ENCODE measurements at places on chromosomes 11 and 22.

GRCh38 chr11:85277693-85278092 is 349.5 kb downstream of the DLG2 start:
- DNase-seq = no peak

GRCh38 chr22:28441720-28442263 is 237.8 kb downstream of the TTC28 start:
- DNase-seq = no peak

- DNase-seq = no peak
Observed at GRCh38 chr11:65317025-65317786, 2.5 kb downstream of the CDC42EP2 start.

GRCh38 chr22:30866811-30867271 is 101.7 kb downstream of the MORC2 start:
- no peak for DNase-seq

DNA sequence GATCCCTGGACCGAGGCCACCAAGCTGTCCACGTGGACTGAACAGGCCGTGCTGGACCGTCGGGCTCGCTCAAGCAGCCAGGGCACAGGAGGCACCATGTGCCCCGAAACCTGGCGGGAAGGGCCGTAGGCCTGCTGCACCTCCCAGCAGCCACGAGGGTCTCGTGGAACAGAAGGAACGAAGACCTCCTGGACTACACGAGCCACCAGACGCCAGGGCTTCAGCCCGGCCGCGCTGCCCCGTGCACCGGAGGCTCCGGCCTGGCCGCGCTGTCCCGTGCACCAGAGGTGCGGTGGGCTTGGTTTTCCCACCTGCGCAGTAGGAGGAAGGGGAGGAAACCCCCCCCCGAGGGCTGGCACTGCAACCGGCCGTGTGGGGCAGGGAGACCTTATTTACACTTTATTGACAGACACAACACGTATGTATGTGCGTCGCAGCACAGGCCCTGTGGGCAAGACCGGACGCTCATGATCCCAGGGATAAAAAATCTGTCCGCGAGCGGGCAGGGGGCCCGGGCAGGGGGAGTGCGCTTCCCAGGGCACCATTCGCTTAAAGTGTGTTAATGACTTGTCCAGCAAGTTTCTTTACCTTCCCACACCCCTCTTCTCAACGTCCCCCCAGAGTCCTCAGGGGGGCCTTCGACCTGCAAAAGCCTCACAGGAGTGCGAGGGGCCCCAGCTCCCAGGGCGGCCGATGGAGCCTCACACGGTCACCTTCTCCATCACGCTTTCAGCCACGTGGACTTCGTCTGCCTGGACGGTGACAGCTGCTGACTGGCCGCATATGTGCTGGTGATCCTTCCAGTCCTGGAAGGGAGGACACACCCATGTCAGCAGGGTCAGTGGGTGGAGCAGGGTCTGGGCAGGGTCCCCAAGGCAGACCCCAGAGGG is 7.0 kb downstream of the DRD4 start:
- DNase-seq = no peak

DNA sequence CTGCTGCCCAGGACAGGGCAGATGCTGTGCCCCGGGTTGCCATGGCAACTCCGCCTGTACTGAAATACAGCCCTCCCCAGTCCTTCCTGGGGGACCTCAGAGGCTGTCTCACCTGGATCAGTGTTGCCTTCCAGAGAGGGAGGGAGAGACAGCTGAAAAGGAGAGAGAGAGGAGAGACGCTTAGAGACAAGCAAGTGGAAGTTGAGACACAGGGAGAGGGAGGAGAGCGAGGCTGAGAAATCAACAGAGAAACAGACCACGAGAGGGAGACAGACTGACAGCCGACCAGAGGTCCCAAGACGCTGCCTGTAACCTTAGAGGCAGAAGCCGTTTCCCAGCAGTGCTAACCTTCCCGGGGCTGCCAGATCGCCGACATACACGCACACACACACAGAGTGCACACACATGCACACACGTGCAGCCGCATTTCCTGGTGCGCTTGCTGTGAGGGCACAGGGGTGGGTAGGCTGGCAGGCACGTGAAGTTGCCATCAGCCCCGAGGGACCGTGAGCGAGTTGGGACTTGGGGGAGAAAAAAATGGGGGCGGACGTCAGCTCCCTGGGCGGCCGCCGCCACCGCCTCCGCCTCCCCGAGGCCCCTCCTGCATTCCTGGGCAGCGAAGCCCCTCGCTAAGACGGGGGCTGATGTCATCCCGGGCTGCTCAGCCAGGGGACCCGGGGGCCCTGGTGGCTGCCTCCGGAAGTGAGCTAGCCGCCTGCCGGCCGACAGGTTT is 88.6 kb upstream of the CRYBB3 start:
- peak; percentile 21 for DNase-seq

GRCh38 chr11:10351435-10351764 is 46.5 kb downstream of the ADM start:
- DNase-seq = no peak

DNA sequence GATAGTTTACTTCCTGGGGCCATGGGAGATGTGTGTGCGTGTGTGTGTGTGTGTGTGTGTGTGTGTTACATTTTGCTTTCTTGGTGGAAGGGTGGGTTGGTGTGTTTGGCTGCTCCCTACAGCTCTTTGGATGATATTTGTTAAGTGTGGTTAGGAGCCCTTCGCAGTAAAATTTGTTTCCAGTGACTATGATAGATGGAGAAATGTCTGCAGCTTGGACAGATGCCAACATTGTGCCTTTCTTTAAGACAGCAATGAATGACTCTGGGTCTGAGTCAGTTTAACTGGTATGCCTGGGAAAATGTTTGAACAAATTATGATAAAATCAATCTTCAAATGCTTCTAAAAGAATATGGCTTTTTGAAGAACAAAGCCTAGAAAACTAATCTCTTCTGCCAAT is 102.7 kb upstream of the TRPC6 start:
- no peak for DNase-seq

DNA sequence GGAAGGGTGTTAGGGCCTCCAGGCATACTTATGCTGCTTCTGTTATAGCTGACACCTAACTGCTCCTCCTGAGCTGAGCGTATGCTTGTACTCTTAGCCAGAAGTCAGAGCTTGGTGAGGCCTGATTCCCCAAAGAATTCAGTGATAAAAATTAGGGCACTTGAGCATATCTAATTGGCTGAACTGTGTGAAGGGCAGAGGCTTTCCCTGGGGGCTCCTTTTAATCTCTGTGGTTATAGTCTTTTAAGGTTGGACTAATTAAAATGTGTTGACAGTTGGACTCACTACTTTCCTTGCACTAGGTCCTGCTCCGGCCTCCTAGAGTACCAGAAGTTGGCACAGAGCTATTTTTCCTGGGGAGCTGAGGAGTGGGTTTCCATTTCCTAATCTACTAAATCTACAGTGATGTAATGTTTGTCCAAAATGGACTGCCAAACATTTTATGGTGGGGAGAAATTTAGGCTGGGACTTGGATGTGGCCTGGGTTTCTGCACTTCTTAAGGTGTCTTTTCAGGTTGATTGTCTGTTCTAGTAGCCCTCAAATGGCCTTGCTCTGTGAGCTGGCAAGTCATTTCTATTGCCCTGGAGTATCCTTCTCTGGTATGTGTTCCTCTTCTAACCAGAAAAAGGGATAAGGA is 18.4 kb downstream of the STIM1 start:
- no peak for DNase-seq

DNA sequence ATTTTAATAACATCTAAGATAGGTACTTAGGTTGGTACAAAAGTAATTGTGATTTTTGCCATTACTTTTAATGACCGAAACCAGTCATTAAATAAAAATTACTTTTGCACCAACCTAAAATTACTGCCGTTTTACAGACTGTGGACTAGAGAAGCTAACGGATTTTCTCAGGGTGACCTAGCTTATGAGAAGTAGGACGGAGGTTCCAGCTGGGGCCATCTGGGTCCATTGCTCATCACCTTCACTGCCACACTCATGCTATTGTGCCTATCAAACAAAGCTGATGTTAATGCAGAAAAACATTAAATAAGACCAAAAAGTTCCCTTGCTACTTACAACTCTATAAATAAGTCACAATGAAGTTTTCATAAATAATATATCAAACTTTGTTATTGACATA is 38.9 kb downstream of the GRIA4 start:
- DNase-seq = no peak

GRCh38 chr11:102773386-102773785 is 7.0 kb downstream of the MMP10 start:
- DNase-seq = no peak

DNA sequence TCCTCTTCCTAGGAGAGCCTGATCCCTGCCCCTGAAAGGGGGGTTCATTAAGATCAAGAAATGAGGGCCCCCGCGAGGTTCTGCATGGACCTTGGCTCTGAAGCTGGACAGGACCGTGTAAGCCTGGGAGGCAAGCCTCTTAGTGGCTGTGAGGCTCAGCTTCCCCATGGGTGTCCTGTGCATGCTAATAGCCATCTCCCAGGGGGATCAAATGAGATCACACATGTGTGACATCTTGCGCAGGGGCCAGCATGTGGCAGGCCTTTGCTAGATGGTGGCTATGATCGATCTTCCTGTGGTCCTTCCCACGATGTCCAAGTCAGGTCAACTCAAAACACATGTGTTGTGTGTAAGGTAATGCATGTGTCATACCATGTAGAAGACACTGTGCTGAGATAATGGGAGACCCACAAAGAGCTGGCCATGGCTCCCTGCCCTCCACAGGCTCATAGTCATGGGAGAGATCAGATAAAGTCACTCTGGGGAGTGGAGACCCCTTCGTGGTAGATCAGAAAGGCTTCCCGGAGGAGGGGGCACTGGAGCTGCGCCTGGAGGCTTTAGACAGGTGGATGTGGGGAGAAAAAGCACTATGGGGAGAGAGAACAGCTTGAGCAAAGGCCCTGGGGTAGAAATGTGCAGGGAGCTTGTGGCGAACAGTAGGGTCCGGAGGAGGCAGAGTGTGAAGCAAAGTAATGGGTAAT is 3.7 kb downstream of the RAC2 start:
- no peak for DNase-seq

DNA sequence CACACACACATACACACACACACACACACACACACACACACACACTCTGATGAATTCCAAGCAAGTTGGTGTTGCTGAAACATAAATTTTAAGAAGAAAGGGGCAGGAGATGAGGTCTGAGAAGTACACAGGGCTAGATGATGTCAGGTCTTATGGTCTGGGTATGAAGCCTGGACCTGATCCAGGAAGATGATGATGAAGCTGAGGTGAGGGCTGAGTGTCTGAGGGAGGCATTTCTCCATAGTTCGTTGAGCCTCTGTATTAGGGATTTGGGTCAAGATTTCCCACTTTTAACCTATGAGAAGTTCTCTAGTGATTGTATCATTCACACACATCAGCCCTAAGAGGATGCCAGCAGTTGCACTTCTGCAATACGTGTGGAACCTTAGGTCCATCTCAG is 32.6 kb downstream of the KREMEN1 start:
- no peak for DNase-seq

DNA sequence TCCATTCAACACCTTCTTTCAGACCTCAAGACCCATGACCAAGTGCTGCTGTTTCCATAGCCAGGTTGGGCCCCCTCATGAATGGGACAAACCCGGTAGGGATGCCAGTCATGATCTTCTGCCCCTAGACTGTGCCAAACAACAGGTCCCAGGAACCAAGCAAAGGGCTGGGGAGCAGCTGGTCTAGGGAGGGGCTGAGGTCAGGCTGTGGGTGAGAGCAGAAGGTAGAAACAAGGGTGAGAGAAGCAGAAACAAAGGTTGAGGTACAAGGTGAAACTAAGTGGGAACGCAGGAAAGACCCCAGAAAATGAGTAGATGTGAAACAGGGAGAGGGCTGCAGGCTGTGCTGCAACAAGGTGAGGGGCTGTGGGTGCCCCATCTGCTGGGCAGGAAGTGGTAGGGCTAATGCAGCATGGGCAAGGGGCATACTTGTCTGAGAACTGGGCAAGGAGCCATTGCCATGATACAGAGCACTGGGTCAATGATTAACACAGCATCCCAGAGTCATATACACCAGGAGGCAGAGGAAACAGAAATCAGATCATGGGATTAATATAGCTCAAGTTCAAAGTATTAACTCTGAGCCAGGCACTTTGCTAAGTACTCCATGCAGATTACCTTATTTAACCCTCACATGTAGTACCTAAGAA is 45.9 kb downstream of the SLC1A2 start:
- DNase-seq = no peak

DNA sequence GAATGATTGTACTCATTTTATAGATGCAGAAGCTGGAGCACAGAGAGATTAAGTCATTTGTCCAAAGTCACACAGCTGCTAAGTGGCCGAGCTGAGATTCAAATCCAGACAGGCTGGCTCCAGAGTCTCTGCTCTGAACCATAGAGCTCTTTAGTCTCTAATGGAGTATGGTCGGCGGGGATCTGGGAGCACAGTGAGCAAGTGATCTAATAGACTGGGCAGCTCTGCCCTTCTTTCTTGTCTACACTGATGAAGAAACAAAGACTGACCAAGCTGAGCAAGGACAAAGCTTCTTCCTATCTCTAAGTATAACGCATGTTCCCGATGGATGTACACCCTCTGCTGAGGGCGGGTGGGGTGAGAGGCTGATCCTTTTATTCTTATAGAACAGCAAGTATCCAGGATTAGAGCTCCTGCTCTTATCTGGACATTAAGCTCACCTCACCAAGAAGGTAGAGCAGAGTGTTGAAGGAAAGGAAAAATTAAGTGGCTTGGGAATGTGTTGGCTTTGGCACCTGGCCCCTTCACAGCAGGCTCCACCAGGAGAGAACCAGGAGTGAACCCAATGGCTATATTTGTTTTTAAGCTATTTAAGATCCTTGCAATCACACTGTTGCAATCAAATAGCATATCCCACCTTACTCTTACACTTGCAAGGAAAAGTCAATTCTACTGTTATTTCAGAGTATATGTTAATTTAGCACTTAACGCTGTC is 68.7 kb downstream of the ETS1 start:
- DNase-seq = no peak

DNA sequence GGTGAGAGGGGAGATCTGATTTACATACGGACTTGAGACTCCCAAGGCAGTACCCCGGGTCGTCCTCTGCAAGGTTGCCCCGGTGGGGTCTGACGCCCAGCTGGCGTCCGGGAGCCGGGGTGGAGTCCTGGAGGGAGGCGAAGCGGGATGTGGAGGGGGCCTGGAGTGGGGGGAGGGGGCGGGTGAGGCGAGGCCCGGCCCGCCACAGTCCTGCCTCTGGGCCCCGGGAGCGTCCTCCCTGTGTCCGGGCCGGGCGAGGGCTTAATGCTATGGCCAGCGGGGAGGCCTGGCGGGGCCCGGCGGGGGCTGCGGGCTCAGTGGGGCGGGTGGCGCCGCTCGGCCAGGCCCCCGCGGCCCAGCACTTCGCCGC is 2.4 kb upstream of the MYBPC3 start:
- DNase-seq = no peak

DNA sequence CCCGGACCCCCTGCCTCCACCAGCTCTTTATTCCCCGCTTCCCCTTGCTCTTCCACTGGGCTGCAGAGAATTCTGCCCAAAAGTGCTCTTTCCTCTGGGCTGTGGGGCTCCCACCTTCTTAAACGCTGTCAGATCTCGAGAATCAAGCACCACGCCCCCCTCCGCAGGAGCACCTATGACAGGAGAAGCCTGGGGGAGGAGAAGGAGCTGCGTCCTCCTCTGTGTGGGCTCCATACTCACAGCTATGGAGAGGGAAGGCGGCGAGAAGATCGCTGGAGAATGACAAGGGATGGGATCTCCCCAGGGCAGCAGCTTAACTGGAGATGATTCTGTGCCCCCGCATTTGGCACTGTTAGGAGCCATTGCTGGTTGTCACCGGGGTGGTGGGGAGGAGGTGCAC is 19.7 kb downstream of the SHISAL1 start:
- no peak for DNase-seq

- peak; percentile 40 for DNase-seq
Observed at GRCh38 chr11:63768237-63769041, at the start of gene ZFTA. ZFTA (minus strand) TSS chr11:63768775; CDS start chr11:63768622, 153 bp downstream.

All from hematopoietic multipotent progenitor cell (in vitro differentiated cells).